ENCODE measurements at places on chromosomes 7 and 10. TPM values are rescaled to one million over a fixed set of nuclear protein-coding genes. Genes with fewer than 3 reads are reported as not detected.
A peak's percentile ranks its signal among the peaks of the same experiment; 100 is the strongest.

The SKIDA1 gene
- 0.29 TPM for total RNA-seq

DNA sequence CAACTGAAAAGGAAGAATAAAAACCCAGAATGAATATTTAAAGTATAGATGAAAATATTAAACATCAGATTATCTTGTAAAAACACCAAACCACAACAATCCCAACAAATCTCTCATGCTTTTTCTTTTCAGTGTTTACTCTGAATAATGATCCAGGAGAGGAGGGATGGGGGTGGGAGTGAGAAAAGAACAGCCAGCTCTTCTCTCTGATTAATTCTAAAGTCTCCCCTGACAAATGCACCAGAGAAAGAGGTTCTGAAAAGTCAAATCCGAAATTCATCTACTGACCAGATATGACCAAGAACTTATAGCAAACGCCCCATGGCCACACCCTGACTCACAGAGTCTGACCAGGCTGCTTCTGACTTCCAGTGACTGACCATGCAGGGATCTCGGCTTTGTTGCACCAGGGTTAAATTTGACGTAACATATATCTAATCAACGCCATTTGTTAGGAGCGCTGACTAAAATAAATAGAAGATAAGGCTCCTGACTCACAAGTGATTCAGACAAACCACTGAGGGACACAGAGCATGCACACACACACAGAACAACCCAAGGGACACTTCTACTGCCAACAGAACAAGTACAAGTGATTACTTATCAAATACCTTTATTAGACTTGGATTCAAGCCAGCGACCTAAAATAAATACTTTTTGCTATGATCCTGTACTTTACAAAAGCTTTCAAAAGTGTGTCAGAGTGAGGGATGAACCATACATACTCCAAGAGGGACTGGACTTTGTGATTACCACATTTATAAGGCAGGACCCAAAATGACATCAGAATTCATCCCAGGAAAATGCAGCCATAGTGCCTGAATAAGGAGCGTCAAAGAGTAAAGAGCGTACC lies 9.3 kb upstream of the SPOCK2 start:
- no peaks in the 10 kb centered on the region for H3K36me3 ChIP-seq
- H3K27me3 ChIP-seq = peaks cover 3% of the 10 kb centered on the region
- DNase-seq = peak; percentile 95
- H3K4me3 ChIP-seq = no peak overlapping the region
- H3K4me1 ChIP-seq = peaks cover 22% of the 10 kb centered on the region
- peak overlapping the region; percentile 47 for H3K27ac ChIP-seq

- no peak overlapping the region for H3K4me3 ChIP-seq
- peaks cover 18% of the 10 kb centered on the region for H3K4me1 ChIP-seq
- peak; percentile 96 for DNase-seq
- no peaks in the 10 kb centered on the region for H3K27me3 ChIP-seq
These were observed 20.9 kb downstream of the RGS10 start for GRCh38 chr10:119521443-119522204.

The HMX2 gene
- total RNA-seq = not detected

DNA sequence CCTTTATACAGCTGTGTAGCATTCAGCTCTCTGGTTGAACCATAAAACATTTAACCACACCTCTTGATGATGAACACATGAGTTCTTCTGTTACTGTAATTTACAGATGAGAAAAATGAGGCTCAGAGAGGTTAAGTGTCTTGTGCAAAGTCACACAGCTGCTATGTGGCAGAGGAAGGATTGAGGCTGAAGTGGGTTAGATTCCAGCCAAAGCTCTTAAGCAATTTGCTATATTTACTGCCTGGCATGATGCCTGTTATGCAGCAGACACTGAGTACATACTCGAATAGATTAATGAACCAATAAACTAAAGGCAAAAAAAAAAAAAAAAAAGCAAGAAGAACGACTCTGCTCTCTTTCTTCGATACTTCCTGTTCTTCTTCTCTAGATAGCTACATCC lies 35.7 kb downstream of the GFRA1 start:
- no peak for DNase-seq
- no peak overlapping the region for H3K4me3 ChIP-seq
- no peaks in the 10 kb centered on the region for H3K4me1 ChIP-seq
- no peaks in the 10 kb centered on the region for H3K27me3 ChIP-seq
- H3K27ac ChIP-seq = no peak overlapping the region
- H3K36me3 ChIP-seq = no peaks in the 10 kb centered on the region

GRCh38 chr10:51382181-51382580 lies 307.9 kb downstream of the PRKG1 start:
- no peak for DNase-seq
- peaks cover 10% of the 10 kb centered on the region for H3K4me1 ChIP-seq
- no peaks in the 10 kb centered on the region for H3K36me3 ChIP-seq
- no peaks in the 10 kb centered on the region for H3K27me3 ChIP-seq
- no peak overlapping the region for H3K27ac ChIP-seq

- no peak overlapping the region for H3K4me3 ChIP-seq
- no peaks in the 10 kb centered on the region for H3K27me3 ChIP-seq
- no peaks in the 10 kb centered on the region for H3K36me3 ChIP-seq
- no peak overlapping the region for H3K27ac ChIP-seq
- H3K4me1 ChIP-seq = no peaks in the 10 kb centered on the region
These were observed 79.4 kb upstream of the FEZF1 start for GRCh38 chr7:122383934-122384333.

- no peaks in the 10 kb centered on the region for H3K4me1 ChIP-seq
- no peak overlapping the region for H3K27ac ChIP-seq
- H3K4me3 ChIP-seq = no peak overlapping the region
- no peaks in the 10 kb centered on the region for H3K36me3 ChIP-seq
- H3K27me3 ChIP-seq = peaks cover 7% of the 10 kb centered on the region
- DNase-seq = no peak
These were observed 10.9 kb downstream of the ADGRA1 start for GRCh38 chr10:133098426-133099124.

The FKBP6 gene
- not detected for total RNA-seq

GRCh38 chr7:3861941-3862340 lies 560.9 kb downstream of the SDK1 start:
- peak overlapping the region; percentile 28 for H3K4me3 ChIP-seq
- H3K36me3 ChIP-seq = no peaks in the 10 kb centered on the region
- H3K4me1 ChIP-seq = no peaks in the 10 kb centered on the region
- no peak overlapping the region for H3K27ac ChIP-seq

DNA sequence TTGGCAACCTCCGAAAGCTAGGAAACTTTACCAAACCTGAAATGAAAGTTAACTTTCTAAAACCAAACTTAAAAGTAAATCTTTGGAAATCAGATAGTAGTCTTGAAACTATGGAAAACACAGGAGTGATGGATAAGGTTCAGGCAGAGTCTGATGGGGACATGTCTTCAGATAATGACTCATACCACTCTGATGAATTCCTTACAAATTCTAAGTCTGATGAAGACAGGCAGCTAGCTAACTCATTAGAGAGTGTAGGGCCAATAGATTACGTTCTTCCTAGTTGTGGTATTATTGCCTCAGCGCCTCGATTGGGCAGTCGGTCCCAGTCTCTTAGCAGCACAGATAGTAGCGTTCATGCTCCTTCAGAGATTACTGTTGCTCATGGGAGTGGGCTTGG lies 45.9 kb downstream of the MCMBP start:
- H3K36me3 ChIP-seq = peaks cover 34% of the 10 kb centered on the region
- no peaks in the 10 kb centered on the region for H3K27me3 ChIP-seq
- no peak for DNase-seq
- no peak overlapping the region for H3K4me3 ChIP-seq
- no peaks in the 10 kb centered on the region for H3K4me1 ChIP-seq
- H3K27ac ChIP-seq = no peak overlapping the region

The FXYD4 gene
- total RNA-seq = not detected

DNA sequence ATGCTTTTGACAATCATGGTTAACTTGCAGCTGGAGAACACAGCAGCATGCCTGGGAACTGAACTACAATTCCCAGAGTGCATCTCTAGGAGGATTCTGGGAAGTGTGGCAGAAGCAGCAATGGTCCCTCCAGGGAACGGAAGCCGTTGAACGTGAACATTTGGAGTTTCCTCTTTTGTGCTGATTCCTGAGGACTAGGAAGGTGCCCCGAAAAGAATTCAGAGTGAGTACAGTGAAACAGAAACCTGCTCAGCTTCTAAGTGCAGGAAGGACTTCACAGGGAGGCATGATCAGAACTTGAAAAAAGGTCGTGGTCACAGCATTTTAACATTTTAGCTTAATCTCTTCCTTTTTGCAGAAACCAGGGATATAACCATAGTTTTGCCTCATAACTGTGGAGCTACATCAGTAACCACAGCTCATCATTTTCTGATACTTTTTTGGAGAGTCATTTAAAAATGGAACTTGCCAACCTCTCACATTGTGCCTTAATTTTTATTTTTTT lies at the start of gene NUDT13:
Gene NUDT13 (plus strand): TSS at position 111 of the 505 bp plus-strand sequence. CDS start 3,911 bp downstream, outside the sequence.
- H3K4me3 ChIP-seq = peak within 1 kb of the TSS; percentile 70
- peaks cover 25% of the 10 kb centered on the region for H3K4me1 ChIP-seq
- H3K36me3 ChIP-seq = no peaks in the 10 kb centered on the region

The HTR5A gene
- not detected for total RNA-seq

The OR2A14 gene
- total RNA-seq = not detected

- no peak overlapping the region for H3K4me3 ChIP-seq
- H3K27ac ChIP-seq = no peak overlapping the region
- H3K27me3 ChIP-seq = no peaks in the 10 kb centered on the region
- H3K4me1 ChIP-seq = peaks cover 22% of the 10 kb centered on the region
- DNase-seq = no peak
- no peaks in the 10 kb centered on the region for H3K36me3 ChIP-seq
These were observed 65.6 kb downstream of the DOCK4 start for GRCh38 chr7:112140600-112140999.

- H3K27me3 ChIP-seq = no peaks in the 10 kb centered on the region
- H3K4me3 ChIP-seq = no peak overlapping the region
- peaks cover 12% of the 10 kb centered on the region for H3K4me1 ChIP-seq
- no peak overlapping the region for H3K27ac ChIP-seq
These were observed 56.5 kb downstream of the SHTN1 start for GRCh38 chr10:116948530-116948870.

The EXOC6 gene
- total RNA-seq = 5.0 TPM

GRCh38 chr7:119377861-119378260 lies 895.1 kb upstream of the KCND2 start:
- DNase-seq = no peak
- no peaks in the 10 kb centered on the region for H3K4me1 ChIP-seq
- no peak overlapping the region for H3K4me3 ChIP-seq
- no peaks in the 10 kb centered on the region for H3K36me3 ChIP-seq
- H3K27me3 ChIP-seq = no peaks in the 10 kb centered on the region
- H3K27ac ChIP-seq = no peak overlapping the region

DNA sequence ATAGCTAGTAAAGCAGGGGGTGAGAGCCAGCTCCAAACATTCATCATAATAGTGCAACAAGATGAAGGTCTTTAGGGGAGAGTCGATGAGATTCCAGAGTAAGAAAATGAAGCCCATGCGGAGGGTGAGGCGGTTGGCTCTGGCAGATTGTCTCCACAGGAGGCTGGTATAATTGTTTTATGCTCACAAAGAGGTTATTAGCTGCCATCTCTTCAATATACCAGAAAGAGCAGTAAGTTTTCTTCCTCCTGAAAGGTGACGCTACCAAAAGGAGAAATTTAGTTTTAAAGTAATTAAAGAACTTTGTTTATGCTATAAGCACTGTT lies 59.2 kb upstream of the KCNIP2 start:
- no peaks in the 10 kb centered on the region for H3K36me3 ChIP-seq
- no peak overlapping the region for H3K27ac ChIP-seq
- H3K4me3 ChIP-seq = no peak overlapping the region
- peaks cover 6% of the 10 kb centered on the region for H3K4me1 ChIP-seq

DNA sequence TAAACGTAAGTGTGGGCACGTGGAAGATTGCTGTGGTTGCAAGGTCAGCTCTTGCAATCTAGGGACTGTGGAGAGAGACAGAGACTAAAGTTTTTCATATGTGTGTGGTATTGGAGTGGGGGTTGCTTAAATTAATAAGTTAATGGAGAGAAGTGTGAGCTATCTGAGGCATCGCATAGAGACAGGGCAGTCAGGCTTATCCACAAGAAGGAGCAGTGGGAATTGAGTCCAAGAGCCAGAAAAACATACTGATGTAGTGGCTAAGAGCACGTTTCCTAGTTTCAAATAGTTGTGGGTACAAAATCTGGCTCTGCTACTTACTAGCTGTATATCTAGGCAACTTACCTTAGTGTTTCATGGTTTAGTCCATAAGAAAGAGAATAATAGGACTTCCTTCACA lies 65.8 kb downstream of the SORCS3 start:
- no peaks in the 10 kb centered on the region for H3K27me3 ChIP-seq
- no peaks in the 10 kb centered on the region for H3K4me1 ChIP-seq
- no peak overlapping the region for H3K27ac ChIP-seq

GRCh38 chr7:44976040-44976745 lies 2.6 kb downstream of the MYO1G start:
- no peak overlapping the region for H3K27ac ChIP-seq
- H3K4me3 ChIP-seq = no peak overlapping the region
- no peaks in the 10 kb centered on the region for H3K36me3 ChIP-seq
- no peaks in the 10 kb centered on the region for H3K27me3 ChIP-seq
- H3K4me1 ChIP-seq = peaks cover 17% of the 10 kb centered on the region
- no peak for DNase-seq

DNA sequence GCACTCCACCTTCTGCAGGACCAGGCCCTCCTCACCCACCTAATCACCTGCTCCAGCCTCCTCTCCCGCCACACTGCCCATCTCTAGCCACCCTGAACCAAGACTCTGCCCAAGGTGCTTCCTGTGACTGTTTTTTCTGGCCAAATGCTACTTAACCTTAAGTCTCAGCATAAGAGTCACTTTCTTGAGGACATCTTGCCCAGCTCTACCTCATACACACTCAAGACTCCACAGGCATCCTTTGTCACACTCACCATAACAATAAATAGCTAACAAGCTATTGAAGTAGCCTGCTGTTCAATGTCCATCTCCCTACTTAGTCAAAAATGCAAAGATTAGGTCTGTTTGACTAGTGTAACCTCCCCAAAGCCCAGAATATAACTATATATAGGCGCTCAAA lies 455.4 kb upstream of the NFE2L3 start:
- H3K36me3 ChIP-seq = no peaks in the 10 kb centered on the region
- no peaks in the 10 kb centered on the region for H3K27me3 ChIP-seq
- no peak for DNase-seq
- no peak overlapping the region for H3K27ac ChIP-seq
- no peaks in the 10 kb centered on the region for H3K4me1 ChIP-seq

The WDR37 gene
- total RNA-seq = 20.6 TPM

The FAM180A gene
- 28.9 TPM for total RNA-seq

GRCh38 chr7:16867328-16867727 lies 14.5 kb downstream of the AGR3 start:
- DNase-seq = no peak
- peaks cover 4% of the 10 kb centered on the region for H3K27me3 ChIP-seq
- no peak overlapping the region for H3K27ac ChIP-seq
- no peaks in the 10 kb centered on the region for H3K36me3 ChIP-seq

The C10orf62 gene
- 0.36 TPM for total RNA-seq

The CALN1 gene
- not detected for total RNA-seq

GRCh38 chr10:104617831-104618230 lies 23.3 kb upstream of the SORCS3 start:
- H3K4me1 ChIP-seq = no peaks in the 10 kb centered on the region
- no peaks in the 10 kb centered on the region for H3K27me3 ChIP-seq
- DNase-seq = no peak

The HSPA12A gene
- 10.0 TPM for total RNA-seq

Measured in osteoblast (primary cell).